ENCODE measurements at places on chromosomes 7 and 10.
A peak's percentile ranks its signal among the peaks of the same experiment; 100 is the strongest.

- no peak for DNase-seq
Measured at GRCh38 chr7:97858221-97858620, 14.0 kb downstream of the ASNS start.

DNA sequence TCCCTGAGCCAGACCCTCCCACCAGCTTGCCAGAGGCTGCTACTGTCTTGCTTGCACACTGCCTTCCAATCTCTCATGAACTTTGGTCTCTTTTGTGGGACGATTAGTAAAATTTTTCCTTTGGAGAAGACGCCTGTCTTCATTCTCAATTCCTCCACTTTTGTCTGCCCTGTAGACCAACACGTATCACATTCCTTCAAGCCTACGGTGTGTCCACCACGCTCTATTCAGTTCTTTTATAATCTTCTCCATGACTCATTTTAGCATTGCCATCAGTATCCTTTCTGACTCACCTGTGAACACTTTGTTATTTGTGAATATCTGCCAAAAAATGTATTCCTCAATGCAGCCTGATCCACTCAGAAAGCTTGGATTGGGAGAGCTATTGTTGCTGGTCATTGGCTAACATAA is 1.4 kb downstream of the GIMAP5 start:
- peak; percentile 40 for DNase-seq

GRCh38 chr7:16904076-16904475 is 22.3 kb upstream of the AGR3 start:
- no peak for DNase-seq

DNA sequence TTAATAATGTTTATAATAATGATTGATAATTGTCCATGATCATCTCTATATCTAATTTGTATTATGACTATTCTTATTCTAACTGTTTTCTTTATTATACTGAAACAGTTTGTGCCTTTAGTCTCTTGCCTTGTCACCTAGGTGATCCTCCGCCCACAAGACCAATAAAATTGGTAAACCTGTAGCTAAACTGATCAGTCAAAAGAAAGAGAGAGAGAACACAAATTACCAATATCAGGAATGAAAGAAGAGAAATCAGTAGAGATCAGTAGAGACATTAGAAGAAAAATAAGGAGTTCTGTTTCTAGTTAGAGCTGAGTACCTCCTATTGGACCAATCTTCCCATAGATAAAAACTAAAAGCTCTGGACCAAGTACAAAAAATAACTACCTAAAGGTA is 6.1 kb upstream of the COA1 start:
- no peak for DNase-seq

DNA sequence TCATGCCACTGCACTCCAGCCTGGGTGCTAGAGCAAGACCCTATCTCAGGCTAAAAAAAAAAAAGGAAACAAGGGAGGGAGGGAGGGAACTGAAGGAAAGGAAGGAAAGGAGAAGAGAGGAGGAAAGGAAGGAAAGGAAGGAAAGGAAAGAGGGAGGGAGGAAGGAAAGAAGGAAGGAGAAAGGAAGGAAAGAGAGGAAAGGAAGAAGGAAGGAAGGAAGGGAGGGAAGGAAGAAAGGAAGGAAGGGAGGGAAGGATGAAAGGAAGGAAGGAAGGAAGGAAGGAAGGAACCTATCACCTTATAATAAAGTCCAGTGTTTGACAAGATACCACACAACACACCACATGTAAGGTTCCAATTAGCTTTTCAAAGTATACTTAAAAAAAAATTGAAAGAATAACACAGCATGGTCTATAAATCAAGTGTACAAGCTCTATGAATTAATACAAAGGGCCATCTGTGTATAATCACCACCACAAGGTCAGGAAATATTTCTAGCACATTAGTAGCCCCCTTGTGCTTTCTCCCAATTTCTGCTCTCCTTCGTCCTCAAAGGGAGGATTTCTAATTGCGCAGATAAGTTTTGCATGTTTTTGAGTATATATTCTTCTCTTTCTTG is 26.4 kb downstream of the RNF216 start:
- DNase-seq, result no peak

DNA sequence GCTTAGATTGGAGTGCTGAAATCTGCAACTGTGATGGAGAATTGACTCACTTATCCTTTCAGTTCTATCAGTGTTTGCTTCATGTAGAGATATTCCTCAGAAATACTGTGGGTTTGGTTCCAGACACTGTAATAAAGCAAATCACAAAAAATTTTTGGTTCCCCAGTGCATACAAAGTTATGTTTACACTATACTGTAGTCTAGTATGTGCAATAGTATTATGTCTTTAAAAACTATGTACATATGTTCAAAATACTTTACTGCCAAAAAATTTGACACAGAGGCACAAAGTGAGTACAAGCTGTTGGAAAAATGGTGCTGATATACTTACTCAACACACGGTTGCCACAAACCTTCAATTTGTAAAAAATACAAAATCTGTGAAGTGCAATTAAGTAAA is 112.5 kb downstream of the EPC1 start:
- DNase-seq, result no peak

All from RCC 7860 (cell line).